ELR (cell line): ENCODE measurements at places on chromosomes 12 and 14.

GRCh38 chr14:50060871-50061663 lies 55.3 kb downstream of the VCPKMT start:
- peak; percentile 96 for DNase-seq

DNA sequence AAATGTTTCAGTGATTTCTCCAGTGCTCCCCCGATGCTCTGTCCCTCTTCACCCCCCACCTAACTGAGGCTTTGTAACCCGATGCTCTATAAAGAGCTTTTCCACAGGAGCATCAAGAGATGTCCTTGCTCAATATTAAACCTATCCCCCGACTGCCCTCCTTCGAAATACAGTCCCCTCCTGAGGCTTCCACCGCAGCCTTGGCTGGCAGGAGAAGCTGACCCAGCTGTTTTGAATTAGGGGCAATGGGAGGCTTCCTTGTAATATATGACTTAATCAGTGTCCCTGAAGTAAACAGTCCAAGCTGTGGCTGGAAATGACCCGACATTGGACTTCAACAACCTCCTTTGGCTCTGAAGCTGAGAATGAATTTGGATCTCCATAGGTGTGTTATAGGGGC lies 62.4 kb downstream of the TMEM30B start:
- DNase-seq: no peak

- no peak for DNase-seq
Observed at GRCh38 chr12:131076791-131077747, 123.4 kb downstream of the ADGRD1 start.

DNA sequence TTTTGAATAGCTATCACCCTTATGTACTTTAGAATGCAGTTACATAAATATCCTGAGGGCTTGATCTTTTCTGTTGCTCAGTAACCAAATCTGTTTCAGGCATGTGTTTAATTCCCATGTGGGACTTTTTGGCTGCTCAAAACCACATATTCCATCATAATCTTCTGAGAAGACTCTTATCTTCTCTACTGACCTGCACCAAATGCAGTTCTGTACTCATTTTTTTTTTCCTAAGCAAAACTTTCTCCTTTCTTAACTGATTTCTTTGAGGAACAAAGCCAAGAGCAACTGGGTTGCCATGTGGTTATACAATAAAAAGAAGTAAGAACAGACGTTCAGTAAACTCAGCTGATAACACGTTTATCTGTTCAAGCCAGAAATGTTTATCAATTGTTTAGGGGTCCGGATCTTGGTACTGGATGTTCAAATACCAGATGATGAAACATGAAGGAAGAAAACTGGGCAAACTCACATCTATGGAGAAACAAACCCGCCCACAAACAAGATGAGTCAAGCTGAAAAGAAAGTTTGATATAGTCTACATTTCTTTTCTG lies 50.1 kb downstream of the TMEM132C start:
- DNase-seq: no peak

- no peak for DNase-seq
Observed at GRCh38 chr12:92123780-92124688, 21.6 kb downstream of the BTG1 start.

- DNase-seq: no peak
Observed at GRCh38 chr14:99733211-99733539, 49.1 kb downstream of the CYP46A1 start.
